ENCODE measurements at places on chromosomes 3 and 15. TPM values are rescaled to one million over a fixed set of nuclear protein-coding genes. Genes with fewer than 3 reads are reported as not detected.

The NGLY1 gene
- 64.3 TPM for total RNA-seq

The PAK6 gene
- total RNA-seq = 1.2 TPM

The CISH gene
- total RNA-seq = 380 TPM

The RASGRF1 gene
- not detected for total RNA-seq

The CHRNA7 gene
- 0.24 TPM for total RNA-seq

All from activated CD8-positive, alpha-beta T cell treated with anti-CD3 and anti-CD28 coated beads, Interleukin-2, amount 10 ng/mL, durations not matched to agents 7 days and 5 days (primary cell).